ENCODE measurements at places on chromosomes 3 and 15.
A peak's percentile ranks its signal among the peaks of the same experiment; 100 is the strongest.

DNA sequence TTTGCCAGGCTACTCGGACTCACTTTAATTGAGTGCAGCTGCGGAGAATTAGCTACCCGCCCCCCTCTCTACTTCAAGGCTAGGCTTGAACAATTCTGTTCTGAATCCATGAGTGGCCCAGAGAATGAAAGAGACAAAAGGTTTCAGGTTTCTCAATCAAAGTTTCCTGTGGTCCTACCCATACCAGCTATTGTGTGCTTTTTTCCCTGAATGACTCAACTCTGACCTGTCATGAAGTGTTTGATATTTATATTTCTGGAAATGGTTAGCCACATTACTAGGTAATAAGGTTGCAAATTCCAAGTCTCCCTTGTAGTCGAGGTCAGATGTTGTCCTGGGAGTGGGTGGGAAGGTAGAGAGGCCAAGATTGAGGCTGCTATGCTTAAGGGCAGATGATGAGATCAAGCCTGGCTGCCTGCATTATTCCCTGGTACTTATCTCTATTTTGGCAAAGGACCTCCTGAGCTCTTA is 392.7 kb upstream of the TBL1XR1 start:
- peak; percentile 84 for DNase-seq

- DNase-seq: no peak
These were observed 201.8 kb downstream of the GRM7 start for GRCh38 chr3:7062714-7063113.

GRCh38 chr15:65927545-65927944 is 58.3 kb downstream of the RAB11A start:
- no peak for DNase-seq

DNA sequence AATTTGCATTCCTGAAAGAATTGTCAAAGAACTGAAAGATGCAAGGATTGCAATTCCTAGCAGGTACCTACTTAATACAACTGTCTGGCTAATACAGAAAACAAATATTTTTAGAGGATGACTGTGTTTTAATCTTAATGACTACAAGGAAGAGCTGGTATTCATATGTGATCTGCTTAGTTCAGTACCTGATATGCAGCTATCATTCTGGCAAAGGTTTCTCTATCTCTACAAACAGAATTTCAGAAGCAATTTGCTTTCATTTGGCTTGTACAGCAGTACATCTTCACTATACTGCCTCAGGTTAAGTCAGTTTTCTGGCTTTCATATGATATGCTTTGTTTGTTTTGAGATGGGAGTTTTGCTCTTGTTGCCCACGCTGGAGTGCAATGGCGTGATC is 51.3 kb downstream of the TBL1XR1 start:
- no peak for DNase-seq

DNA sequence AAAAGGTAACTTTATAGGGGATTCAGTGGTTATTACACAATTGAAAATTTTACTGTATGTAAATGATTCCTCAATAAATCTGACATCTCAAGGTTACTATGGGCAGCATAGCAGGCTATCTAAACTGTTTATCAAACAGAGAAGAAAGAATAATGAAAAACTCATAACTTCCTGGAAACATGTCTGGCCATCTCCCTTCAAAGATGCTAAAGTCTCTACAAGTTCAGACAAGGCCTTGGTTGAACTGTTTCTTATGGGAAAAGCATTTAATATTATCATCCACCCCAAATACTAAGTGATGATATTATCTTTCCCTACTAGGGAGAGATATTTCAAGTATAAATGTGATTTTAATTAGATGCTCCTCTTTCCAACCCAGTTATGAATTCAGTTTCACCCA is 114.9 kb downstream of the ARRDC4 start:
- DNase-seq: no peak

- DNase-seq: no peak
These were observed 291.8 kb downstream of the RORA start for GRCh38 chr15:60937278-60937677.

DNA sequence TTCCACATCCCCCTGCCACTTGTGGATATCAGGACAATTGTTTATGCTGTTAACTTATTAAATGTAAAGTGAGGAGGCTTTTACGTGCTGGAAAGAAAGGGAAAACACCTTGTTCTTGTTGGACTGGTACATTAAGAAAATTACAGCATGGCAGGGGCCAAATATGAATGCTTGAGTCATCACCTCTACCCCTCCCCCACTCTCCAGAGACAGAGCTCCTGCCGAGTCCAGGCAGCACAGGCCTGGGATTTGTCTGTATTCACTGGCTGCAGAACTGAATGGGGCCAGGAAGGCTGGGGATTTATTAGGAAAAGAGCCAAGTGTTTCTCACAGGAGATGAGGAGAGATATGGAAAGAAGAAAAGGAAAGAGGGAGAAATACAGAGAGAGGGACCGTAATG is 308.9 kb downstream of the EPHB1 start:
- DNase-seq: no peak

DNA sequence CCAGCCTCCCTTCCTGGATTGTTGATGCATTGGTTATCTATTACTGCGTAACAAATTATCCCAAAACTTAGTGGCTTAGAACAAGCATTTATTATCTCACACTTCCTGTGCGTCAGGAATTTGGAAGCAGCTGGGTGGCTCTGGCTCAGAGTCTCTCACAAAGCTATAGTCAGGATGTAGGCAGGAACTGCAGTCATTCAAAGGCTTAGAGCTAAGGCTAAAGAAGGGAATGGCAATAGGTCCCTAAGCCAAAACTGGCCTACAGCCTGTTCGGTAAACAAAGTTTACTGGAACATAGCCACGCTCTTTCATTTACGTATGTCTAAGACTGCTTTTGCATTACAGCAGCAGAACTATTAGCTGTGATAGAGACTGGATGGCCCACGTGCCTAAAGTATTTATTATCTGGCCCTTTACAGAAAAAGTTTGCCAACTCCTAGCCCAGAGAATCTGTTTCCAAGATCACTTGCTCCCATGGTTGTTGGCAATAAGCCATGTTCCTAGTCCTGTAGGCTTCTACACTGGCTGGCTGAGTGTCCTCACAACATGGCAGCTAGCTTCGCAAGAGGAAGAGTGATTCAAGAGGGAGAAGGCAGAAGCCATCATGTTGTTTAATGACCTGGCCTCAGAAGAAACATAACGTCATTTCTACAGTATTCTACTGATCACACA is 132.4 kb downstream of the SNRK start:
- DNase-seq: no peak

- no peak for DNase-seq
These were observed 14.0 kb upstream of the MRPS25 start for GRCh38 chr3:15079091-15079490.

DNA sequence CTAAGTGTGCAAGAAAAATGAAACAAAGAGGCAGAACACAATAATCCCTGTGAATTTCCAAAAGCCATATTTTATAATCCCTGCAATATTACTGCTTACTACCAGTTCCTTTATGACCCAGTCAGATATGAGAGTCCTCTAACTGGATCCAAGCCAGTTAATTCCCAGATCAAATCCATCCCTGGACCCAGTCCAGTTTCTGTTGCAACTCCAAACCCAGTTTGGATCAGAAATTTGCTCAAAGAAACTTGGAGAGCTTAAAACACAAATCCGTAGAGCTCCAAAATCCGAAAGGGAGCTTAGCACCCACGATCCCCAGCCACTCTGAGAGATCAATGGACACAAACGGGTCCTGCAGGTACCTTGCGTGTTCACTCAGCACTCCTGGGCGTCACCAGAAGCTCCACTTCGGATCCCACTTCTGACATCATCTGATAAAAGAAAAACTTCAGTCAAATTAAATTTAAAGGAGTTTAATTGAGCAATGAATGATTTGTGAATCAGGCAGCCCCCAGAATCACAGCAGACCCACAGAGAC is 32.6 kb upstream of the THUMPD3 start:
- no peak for DNase-seq

GRCh38 chr3:64773137-64773536 is 85.3 kb upstream of the ADAMTS9 start:
- DNase-seq: no peak

DNA sequence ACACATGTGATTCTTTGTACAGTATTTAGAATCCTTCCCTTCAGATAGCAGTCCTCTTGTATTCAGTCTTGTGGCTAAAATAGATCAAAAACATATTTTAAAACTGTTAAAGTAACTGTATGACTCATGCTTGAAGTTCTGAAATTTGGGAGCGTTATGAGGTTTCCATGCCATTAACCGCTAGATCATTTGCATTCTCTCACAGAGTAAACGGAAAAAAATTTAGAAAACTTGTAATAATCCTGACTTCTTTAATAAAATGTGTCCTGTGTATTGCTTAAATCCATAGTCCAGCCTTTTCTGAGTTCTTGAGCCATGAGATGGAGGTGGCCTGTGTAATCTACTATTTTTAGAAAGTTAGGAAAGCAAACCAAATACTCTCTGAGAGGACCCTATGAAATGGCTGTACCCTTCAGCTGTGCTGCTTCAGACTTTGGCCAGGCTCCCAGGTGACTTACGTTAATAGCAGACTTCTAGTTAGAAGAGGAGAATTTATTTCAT is 33.8 kb downstream of the MBNL1 start:
- peak; percentile 67 for DNase-seq

DNA sequence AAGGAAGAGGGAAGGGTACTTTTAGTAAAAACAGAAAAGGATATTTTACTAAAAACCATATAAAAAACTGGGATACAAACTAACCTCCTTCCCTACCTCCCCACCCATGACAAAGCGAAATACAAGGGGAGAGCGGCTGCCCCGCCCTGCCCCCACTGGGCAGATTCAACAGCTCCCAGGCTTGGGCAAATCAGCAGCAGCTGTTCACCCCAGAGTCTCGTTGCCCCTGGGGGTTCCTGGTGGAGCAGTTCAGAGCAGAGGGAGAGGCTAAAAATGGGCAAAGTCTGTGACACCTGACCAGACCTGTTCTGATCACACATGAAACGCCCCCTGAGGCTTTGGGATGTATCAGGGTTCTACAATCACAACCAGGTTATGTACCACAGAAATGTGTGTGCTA is 2.5 kb upstream of the ETFA start:
- DNase-seq: no peak

GRCh38 chr15:52714968-52715367 is 35.8 kb upstream of the ATOSA start:
- no peak for DNase-seq

GRCh38 chr3:14780927-14781507 is 37.7 kb upstream of the FGD5 start:
- DNase-seq: peak; percentile 31

- DNase-seq: no peak
These were observed 827.4 kb downstream of the SI start for GRCh38 chr3:164250923-164251322.

DNA sequence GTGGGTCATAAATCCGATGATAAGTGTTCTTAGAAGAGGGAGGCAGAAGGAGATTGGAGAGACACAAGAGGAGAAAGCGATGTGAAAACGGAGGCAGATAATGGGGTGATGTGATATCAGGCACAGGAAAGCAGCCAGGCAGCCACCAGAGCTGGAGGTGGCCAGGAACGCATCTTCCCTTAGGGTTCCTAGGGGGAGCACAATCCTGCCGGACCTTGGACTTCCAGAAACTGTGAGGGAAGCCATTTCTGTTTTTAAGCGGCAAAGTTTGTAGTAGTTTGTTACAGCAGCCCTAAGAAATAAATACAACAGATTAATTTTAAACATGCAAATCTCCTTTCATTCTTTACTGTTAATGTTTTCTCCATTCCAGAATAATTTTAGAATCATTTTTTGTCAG is 259.9 kb upstream of the TMC3 start:
- no peak for DNase-seq

- peak; percentile 91 for DNase-seq
These were observed 397.6 kb downstream of the FOXP1 start for GRCh38 chr3:71185733-71186455.

GRCh38 chr3:71104121-71104541 is 479.4 kb downstream of the FOXP1 start:
- peak; percentile 84 for DNase-seq

DNA sequence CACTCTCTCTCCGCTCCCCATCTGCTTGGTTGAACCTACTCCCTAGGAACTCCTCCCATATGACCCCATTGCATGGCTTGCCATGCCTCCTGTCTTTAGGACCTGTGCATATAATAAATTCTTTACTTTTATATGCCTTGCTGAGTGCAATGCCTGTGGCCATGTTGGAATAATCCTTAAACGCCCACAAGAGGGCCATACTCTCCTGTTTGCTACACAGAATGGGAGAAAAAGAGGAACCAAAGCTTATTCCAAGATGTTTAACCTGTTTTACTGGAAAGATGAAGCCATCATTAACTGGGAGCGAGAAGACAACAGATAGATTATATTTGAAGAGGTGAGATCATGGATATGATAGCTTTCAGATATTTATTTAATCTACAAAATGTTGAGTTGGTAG is 1097.8 kb downstream of the NAALADL2 start:
- DNase-seq: no peak
